ENCODE measurements at places on chromosomes 7 and 10. TPM values are rescaled to one million over a fixed set of nuclear protein-coding genes. Genes with fewer than 3 reads are reported as not detected.

Gene CHST12
- 15.3 TPM for total RNA-seq

Gene HABP2
- not detected for total RNA-seq

Gene RNF148
- total RNA-seq, result 3.6 TPM

Gene GATA3
- 2.1 TPM for total RNA-seq

Gene MEIG1
- total RNA-seq, result not detected

Gene LBX1
- total RNA-seq, result not detected

Gene RNF133
- 2.3 TPM for total RNA-seq

- H3K27ac ChIP-seq, result no peak overlapping the region
- H3K27me3 ChIP-seq, result no peaks in the 10 kb centered on the region
- H3K4me3 ChIP-seq, result no peak overlapping the region
- no peaks in the 10 kb centered on the region for H3K36me3 ChIP-seq
- peaks cover 12% of the 10 kb centered on the region for H3K4me1 ChIP-seq
- DNase-seq, result no peak
These were observed 50.6 kb downstream of the GRID2IP start for GRCh38 chr7:6500691-6501090.

DNA sequence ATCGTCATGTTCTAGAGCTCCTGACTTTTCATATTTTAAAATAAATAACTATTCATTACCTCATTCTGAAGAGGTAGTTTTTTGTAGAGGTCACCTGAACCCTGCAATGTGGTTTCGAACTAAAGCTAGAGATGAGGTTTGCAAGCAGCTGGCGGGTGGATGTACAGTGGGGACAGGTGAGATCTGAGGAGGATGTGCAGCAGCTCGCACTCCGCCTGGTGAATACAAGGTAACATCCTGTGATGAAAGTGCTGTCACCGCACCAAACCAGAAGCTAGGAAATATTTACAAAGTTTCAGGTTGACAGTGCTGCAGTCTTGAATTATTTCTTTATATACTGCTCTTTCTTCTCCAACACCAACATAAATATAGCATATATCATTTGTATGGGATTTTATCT, 26.5 kb downstream of the NDUFB2 start:
- H3K27me3 ChIP-seq, result no peaks in the 10 kb centered on the region
- H3K27ac ChIP-seq, result peak overlapping the region; percentile 59
- no peak overlapping the region for H3K4me3 ChIP-seq
- H3K36me3 ChIP-seq, result no peaks in the 10 kb centered on the region

DNA sequence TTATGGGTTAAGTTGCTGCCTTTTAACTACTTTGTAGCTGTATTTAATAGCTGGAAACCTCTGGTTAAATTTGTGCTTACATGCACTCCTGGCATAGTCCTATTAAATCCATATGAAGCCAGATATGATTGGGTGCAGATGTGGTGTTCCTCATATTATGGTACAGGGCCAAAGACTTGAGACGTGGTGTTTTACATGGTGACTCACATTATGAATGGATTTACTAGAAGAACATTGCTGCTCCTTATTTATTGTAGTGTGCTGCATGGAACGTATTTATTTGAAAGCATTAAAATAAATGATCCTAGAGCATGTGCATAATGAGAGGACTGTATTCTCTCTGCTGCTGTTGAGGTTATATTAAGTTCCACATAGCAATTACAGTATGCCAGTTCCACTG, 224.1 kb downstream of the SLC25A13 start:
- DNase-seq, result no peak
- H3K4me1 ChIP-seq, result no peaks in the 10 kb centered on the region
- no peaks in the 10 kb centered on the region for H3K27me3 ChIP-seq
- no peak overlapping the region for H3K4me3 ChIP-seq
- no peak overlapping the region for H3K27ac ChIP-seq
- H3K36me3 ChIP-seq, result no peaks in the 10 kb centered on the region

DNA sequence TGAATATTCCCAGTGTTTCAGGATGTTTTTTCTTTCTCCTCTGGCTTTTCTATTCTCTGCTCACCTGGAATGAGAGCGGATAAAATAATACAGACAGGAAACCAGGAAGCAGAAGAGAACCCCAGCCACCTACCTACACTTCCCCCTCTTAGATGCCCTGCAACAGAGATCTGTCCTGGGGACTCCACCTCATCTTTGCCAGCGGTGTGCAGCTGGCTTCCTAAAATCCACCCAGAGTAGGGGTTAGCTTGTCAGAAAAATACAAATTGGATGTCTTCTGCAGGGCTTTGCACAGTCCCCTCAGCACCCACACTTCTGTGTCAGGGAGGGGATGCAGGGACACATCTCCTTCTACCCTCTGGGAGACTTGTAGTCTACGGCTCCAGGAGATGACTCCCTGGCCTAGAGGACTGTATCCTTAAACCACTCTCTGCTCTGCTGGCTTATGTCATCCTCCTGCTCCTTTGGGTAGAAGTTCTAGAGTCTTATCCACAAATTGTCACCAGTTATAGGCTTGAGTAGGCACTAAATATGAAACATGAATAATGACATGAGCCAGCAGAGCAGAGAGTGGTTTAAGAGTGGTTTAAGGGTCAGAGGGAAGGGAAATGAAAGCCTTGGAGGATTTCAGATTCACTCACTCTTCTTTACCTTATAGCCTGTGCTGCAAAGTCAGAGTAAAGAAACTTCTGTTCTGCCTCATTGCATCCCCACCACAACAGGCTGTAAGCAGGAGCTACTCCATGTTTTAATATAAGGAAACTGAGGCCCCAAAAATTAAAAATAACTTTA, 749.4 kb downstream of the AUTS2 start:
- no peak overlapping the region for H3K27ac ChIP-seq
- no peaks in the 10 kb centered on the region for H3K27me3 ChIP-seq
- no peaks in the 10 kb centered on the region for H3K36me3 ChIP-seq
- no peaks in the 10 kb centered on the region for H3K4me1 ChIP-seq
- no peak overlapping the region for H3K4me3 ChIP-seq

DNA sequence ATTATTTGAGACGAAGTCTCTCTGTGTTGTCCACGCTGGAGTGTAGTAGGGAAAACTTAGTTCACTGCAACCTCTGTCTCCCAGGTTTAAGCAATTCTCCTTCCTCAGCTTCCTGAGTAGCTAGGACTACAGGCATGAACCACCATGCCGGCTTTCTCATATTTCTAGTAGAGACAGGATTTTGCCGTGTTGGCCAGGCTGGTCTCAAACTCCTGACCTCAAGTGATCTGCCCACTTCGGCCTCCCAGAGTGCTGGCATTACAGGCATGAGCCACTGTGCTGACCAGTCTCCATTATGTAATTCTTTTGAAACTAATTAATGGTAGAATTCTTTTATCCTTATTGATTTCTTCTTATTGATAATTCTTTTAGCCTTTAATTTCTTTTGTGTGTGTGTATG, 32.5 kb downstream of the PCLO start:
- no peak for DNase-seq
- H3K4me3 ChIP-seq, result no peak overlapping the region
- no peaks in the 10 kb centered on the region for H3K36me3 ChIP-seq
- H3K27ac ChIP-seq, result no peak overlapping the region
- H3K4me1 ChIP-seq, result peaks cover 5% of the 10 kb centered on the region

DNA sequence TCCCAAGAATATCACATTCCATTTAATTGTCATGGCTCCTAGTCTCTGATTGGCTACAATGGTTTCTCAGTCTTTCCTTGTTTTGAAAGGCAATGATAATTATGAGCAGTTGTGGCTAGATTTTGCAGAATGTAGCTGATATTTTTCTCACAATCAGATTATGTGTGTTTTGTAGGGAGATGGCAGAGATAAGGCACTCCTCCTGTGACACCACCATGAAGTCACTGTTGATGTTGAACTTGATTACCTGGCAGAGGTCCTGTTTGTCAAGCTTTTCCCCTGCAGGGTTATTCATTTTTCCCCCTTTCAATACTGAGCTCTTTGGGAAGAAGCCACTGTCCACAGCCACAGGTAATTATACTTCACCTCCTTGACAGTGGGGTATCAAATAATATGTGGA, 602.9 kb upstream of the PFKP start:
- no peaks in the 10 kb centered on the region for H3K4me1 ChIP-seq
- no peaks in the 10 kb centered on the region for H3K27me3 ChIP-seq
- no peak overlapping the region for H3K27ac ChIP-seq
- DNase-seq, result no peak

DNA sequence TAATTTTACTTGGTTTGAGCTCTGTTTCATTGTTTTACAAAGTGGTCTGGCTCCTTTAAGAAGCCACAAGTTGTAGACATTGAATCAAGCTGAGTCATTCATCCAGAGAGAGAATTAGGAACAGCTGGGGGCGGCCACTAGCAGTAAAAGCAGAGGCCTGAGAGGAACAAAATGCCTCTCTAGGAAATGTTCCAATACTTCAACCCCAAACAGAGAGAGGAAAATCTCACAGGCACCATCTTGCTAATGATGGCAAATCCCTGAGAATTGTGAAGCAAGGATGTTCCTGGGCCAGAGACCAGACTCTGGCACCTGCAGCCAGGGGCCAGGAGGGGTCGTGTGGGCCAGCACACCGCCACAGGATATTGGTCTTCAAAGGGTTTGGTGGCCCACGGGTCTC, 26.5 kb upstream of the TRIL start:
- peak; percentile 67 for DNase-seq
- no peak overlapping the region for H3K27ac ChIP-seq
- no peaks in the 10 kb centered on the region for H3K27me3 ChIP-seq
- no peaks in the 10 kb centered on the region for H3K36me3 ChIP-seq
- peaks cover 22% of the 10 kb centered on the region for H3K4me1 ChIP-seq

GRCh38 chr7:36788825-36789470, 64.7 kb upstream of the AOAH start:
- H3K4me1 ChIP-seq, result no peaks in the 10 kb centered on the region
- H3K36me3 ChIP-seq, result no peaks in the 10 kb centered on the region
- no peak overlapping the region for H3K27ac ChIP-seq

DNA sequence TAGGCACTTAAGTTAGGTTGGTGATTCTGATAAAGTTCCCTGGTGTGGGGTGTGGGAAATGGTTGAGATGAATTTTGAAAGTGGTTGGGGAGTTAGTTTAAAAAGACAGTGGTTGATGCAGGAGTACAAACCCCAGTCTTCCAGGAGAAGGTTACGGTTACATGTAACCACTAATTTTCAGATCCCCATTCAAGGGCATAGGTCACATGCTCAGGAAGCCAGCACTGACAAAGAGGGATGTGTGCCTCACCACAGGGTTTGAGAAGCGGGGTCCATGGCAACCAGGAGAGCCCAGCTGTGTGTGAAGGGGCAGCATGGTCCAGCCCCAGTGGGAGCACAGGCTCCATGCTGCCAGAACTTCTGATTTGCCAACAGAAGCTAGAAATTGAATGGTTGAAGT, 144.2 kb downstream of the MDFIC start:
- H3K36me3 ChIP-seq, result no peaks in the 10 kb centered on the region
- no peak overlapping the region for H3K27ac ChIP-seq
- no peaks in the 10 kb centered on the region for H3K4me1 ChIP-seq
- no peaks in the 10 kb centered on the region for H3K27me3 ChIP-seq
- no peak for DNase-seq

GRCh38 chr7:39554583-39555165, 11.5 kb upstream of the YAE1 start:
- no peak overlapping the region for H3K27ac ChIP-seq
- H3K4me3 ChIP-seq, result no peak overlapping the region
- H3K36me3 ChIP-seq, result no peaks in the 10 kb centered on the region
- DNase-seq, result no peak
- H3K4me1 ChIP-seq, result no peaks in the 10 kb centered on the region
- H3K27me3 ChIP-seq, result no peaks in the 10 kb centered on the region

- H3K27ac ChIP-seq, result no peak overlapping the region
- H3K27me3 ChIP-seq, result no peaks in the 10 kb centered on the region
- no peak overlapping the region for H3K4me3 ChIP-seq
- H3K4me1 ChIP-seq, result no peaks in the 10 kb centered on the region
- no peaks in the 10 kb centered on the region for H3K36me3 ChIP-seq
These were observed 188.9 kb downstream of the LRMDA start for GRCh38 chr10:75620356-75620755.

- H3K36me3 ChIP-seq, result no peaks in the 10 kb centered on the region
- H3K27me3 ChIP-seq, result no peaks in the 10 kb centered on the region
These were observed 153.7 kb downstream of the NRBF2 start for GRCh38 chr10:63286754-63287264.

DNA sequence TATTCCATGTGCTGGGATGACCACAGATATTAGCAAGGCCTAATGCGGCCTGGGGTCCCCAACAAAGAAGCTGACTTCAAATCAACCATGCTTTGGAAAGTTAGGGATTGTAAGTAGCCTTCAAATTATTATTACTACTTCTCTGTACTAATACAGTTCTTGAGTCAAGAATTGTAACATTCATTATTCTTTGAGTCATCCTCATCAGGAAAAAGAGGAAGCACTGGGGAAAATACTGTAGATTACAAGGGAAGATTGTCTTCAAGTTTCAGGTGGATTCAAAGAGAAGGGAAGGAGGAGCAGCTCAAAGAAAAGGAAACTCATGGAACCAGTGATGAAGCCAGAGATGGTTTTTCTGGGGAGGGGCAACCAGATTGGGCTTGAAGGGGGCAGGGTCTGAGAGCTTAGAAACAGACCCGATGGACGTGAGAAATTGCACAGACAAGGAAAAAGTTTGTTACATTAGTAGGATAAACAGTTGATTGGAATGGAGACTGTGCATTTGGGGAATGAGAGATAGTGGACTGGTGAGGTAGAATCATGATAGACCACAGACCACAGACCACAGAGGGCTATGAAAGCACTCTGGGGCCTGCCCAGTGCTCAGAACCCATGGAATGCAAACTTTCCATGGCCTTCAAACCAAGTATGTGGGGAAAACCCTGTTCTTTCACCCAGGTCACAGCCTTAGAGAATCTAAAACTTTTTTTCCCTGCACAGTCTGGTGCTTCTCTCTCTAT, 209.9 kb downstream of the ZNF365 start:
- H3K27ac ChIP-seq, result no peak overlapping the region
- H3K36me3 ChIP-seq, result no peaks in the 10 kb centered on the region
- peaks cover 4% of the 10 kb centered on the region for H3K4me1 ChIP-seq
- DNase-seq, result no peak

- no peak overlapping the region for H3K4me3 ChIP-seq
- no peaks in the 10 kb centered on the region for H3K27me3 ChIP-seq
- DNase-seq, result no peak
- no peaks in the 10 kb centered on the region for H3K36me3 ChIP-seq
- H3K27ac ChIP-seq, result no peak overlapping the region
These were observed 171.7 kb downstream of the PLXDC2 start for GRCh38 chr10:19987931-19988330.
